CD4-positive, alpha-beta T cell treated with Interferon gamma for 1 hour (primary cell): ENCODE measurements at places on chromosomes 16 and 17.

GRCh38 chr17:12789075-12789480 is 220 bp upstream of the ARHGAP44 start:
- DNase-seq: no peak

DNA sequence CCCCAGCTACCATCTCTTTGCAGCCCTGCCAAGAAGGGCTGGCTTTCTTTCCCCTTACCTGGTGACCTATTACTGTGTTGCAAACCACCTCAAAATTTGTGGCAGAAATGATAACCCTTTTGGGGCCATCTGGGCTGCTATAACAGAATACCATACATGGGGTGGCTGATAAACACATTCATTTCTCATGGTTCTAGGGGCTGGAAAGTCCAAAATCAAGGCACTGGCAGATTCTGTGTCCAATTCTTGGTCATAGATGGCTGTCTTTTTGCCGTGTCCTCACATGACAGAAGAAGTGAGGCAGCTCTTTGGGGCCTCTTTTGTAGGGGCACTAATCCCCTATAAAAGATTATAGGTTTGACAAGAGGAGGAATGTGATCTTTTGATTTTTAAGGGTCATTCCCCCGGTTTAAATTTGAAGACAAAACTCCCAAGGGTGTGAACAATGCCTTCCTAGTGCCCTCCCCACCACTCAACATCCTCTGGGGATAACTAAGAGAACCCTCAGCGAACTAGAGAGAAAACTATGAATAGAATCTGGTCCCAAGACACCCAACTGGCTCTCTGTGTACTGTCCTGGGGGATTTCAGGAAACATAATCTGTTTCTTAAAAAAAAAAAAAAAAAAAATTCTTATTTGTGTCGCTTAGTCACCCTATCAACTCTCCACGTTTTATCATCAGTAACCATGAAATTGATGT is 1.7 kb upstream of the METTL22 start:
- no peak for DNase-seq

GRCh38 chr16:84758627-84759026 is 58.8 kb downstream of the USP10 start:
- DNase-seq: no peak

DNA sequence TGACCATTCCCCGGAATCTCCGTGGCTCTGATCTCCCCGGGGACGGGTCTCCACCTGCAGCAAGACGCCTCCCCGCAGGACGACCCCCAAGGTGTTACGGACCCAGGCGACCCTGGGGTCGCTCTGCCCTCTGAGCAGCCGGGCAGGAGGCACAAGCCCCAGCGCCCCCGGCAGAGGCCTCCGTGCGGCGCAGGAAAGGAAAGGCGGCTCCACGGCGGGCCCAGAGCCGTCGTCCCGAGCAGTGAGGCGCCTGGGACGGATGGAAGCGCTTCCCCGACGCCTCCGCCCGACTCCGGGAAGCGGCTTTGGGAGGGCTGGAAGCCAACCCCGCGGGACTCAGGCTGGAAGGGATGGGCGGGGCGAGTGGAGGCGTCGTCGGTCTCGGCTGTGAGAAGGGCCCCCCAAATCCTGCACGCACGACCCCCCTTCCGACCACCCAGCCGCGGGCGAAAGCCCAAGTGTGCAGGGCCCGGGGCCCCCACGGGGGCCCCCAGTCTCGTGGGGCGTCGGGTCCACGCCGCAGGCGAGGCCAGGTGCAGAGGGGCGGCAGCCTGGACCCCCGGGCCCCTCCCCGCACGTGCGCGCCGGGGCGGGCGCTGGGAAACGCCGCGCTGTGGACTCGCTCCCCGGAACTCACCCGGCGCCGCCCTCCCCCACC is 32.7 kb upstream of the RPH3AL start:
- DNase-seq: no peak

GRCh38 chr16:87131061-87131995 is 185.9 kb downstream of the C16orf95 start:
- no peak for DNase-seq

GRCh38 chr17:40362696-40363110 is 1.8 kb downstream of the GJD3 start:
- peak; percentile 75 for DNase-seq

GRCh38 chr16:55499281-55499680 is 9.6 kb upstream of the LPCAT2 start:
- no peak for DNase-seq

DNA sequence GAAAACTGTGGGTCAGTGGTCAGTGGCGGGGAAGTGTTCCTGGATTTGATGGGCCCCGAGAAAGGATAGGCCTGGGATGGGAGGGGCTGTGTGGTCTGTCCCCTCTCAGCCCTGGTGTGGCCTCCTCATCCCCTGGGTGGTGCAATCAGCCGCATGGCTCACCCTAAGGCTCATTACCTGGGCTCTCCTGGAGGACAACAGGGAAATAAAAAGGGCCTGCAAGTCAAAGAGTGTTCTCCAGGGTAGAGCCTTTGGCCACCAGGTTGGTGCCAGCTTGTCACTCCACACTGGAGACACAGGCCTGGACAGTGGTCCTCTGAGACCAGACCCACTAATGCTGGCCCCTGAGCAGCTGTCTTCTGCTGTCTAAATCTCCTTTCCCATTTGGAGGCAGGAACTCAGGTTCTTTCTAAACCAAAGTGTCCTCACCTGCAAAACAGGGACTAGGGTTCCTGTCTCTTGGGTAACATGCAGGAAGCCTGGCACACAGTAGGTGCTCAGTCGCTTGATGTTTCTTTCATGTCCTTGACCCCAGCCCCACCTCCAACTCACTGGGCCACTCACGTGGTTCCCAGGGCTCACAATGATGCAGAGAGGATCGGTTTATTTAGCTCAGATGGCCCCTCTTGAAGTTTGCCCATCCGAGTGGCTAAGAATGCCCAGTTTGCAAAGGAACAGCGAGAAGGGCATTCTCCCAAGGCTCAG is 2.4 kb downstream of the NDRG4 start:
- no peak for DNase-seq

DNA sequence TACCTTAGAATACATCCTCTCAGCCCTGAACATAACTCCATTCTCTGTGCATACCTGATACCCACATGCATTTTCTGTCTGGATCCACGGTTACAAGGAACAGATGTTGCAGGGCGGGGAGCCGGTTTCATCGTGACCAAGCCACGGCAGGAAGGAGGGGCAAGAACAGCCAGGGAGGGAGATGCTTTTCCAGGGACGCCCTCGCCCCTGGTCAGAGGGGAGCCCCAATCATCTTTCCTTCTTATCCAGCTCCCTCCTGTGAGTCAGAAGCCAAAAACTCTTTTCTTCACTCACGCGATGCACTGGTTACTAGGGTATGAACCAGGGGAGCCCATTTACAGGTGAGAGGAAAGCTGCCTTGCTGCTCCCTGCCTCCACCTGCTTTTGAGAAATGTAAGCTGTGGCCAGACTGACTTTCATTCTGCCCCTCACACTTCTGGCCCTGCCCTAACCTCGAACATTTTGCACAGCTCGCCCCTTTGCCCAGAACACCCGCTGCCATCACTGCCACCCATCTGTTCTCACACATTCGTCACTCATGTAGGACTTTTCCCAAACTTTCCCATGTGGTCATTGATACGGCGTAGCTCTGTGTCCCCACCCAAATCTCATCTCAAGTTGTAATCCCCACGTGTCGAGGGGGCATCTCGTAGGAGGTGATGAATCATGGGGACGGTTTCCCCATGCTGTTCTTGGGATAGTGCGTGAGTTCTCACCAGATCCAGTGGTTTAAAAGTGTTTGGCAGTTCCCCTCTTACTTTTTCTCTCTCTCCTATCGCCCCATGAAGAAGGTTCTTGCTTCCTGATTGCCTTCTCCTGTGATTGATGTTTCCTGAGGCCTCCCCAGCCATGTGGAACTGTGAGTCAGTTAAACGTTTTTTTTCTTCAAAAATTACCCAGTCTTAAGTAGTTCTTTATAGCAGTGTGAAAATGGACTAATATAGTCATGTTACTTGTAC is 20.5 kb downstream of the FOXL1 start:
- no peak for DNase-seq

DNA sequence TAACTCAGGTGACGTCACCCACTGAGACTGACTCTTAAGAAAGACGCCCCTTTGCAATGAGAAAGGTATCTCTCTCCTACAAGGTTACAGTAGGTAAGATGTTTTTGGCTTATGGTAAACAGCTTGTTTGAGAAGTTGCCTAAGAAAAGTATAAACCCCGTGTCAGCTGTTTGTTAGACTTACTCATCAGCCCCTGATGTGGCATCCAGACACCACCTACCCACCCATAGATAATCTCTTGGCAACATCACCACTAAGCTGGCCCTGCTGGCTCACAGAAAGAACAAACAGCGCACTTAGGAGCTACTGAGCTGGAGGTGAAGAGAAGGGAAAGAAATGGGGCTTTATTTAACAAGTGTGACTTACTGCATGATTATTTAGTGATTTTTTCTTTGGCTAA is 121.0 kb downstream of the PARN start:
- no peak for DNase-seq

- no peak for DNase-seq
Observed at GRCh38 chr17:72942579-72942978, 149.9 kb downstream of the SLC39A11 start.

- no peak for DNase-seq
Observed at GRCh38 chr17:30393491-30393890, 14.8 kb downstream of the CPD start.

DNA sequence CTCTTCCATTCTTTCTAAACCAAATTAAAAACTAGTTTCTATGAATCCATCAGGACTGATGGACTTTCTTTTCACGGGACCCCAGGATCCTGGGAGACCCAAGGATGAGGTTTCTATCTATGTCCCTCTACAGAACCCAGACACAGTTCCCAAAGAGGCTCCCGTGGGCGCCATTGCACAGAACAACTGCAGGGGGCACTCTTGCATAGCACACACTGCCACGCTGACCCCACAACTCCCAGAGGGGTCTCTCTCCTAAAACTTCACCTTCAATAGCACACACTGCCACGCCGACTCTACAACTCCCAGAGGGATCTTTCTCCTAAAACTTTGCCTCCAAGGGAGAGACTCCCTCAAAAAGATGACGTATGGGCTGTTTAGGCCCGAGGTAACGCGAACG is 9.0 kb downstream of the ABR start:
- no peak for DNase-seq

DNA sequence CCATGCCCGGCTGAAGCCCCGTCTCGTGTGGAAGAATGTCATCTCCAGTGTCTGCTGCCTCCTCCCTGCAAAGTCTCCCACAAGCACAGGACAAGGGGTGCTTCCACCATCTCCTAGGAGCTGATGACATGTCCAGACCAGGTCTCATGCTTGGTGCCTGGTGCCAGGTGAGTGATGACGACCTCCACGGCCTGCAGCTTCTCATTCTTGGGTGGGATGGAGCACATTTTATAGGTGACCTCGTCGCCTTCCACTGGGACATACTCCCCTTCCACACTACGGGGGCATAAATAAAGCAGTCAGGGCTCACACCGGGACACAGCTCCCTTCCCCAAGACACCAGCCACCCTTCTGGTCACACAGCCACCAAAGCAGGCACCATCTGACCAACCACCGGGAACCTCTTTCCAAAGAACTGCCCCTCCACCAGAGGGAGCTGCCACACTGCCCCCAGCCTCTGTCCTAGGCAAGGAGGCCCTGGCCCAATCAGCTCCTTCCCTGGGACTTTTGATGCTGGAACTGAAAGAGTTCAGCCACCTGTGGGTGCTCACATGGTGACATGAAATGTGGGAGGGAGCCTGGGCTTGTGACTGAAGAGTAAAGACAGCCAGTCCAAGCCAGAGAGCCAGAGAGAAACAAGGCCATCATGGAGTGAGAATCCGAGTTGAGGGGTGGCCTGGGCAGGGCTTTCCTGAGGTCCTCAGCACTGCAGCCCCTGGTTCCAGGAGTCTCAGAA is 13.6 kb downstream of the CARHSP1 start:
- no peak for DNase-seq

GRCh38 chr16:82300374-82300951 is 130.4 kb upstream of the MPHOSPH6 start:
- no peak for DNase-seq

DNA sequence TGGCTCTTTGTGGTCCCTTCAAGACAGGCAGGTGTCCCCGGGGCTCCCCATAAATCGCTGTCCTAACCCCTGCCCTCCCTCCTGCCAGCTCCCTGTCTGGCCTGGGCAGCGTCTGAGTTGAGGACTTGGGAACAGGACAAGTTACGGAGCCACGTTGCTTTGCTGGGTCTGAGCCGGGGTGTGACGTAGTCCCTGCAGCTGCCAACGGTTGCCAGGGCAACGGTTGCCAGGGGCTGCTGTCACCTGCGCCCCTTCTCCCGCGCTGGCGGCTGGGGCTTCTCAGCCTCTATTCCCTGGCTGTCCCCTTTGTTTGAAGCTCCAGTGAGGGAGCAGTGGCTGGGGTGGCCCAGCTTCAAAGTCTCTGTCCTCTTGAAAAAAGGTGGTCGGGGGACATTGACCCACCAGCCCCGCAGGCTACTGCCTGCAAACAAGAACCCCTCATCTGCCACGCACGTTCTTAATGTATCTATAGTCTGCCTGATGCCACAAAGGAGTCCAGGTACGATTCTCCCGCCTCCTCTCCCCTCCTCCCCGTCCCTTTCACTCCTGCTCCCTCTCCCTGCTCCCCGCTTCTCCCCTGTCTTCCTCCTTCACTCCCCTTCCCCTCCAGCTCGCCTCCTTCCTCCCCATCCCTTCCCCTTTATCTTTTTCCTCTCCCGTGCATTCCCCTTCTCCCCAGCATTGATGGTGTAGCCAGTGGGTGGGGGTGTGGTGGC is 10.9 kb downstream of the ADGRG1 start:
- DNase-seq: peak; percentile 25

- no peak for DNase-seq
Observed at GRCh38 chr17:45357364-45357997, 40.7 kb upstream of the MAP3K14 start.

DNA sequence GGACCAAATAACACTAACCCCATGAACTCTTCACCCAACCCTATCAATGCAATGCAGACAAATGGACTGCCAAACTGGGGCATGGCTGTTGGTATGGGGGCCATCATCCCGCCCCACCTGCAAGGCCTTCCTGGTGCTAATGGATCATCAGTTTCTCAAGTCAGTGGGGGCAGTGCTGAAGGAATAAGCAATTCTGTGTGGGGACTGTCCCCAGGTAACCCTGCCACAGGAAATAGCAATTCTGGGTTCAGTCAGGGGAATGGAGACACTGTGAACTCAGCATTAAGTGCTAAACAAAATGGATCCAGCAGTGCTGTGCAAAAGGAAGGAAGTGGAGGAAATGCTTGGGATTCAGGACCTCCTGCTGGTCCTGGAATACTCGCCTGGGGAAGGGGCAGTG is 78.9 kb downstream of the TMC6 start:
- DNase-seq: no peak

- no peak for DNase-seq
Observed at GRCh38 chr17:48016112-48016511, 21.5 kb downstream of the COPZ2 start.
